ENCODE measurements at places on chromosomes 5 and 9.
A peak's percentile ranks its signal among the peaks of the same experiment; 100 is the strongest.

DNA sequence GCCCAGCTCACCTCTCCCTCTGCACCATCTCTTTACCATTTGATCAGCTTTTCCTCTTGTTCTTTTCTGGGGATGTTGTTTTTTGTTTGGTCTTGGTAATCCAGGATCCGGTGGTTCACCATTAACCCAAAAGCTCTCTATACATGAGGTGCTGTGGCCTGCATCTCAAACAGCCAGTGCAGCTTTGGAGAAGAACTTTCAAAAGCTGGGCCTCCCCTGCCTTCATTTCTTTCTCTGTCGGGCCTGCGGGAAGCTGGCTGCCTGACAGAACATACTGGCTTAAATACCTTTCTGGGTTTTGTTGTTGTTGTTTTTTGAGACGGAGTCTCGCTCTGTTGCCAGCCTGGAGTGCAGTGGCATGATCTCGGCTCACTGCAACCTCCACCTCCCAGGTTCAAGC, 12.1 kb downstream of the PSAT1 start:
- DNase-seq: no peak

GRCh38 chr5:14593326-14594021, 11.9 kb downstream of the OTULINL start:
- DNase-seq: no peak

- no peak for DNase-seq
Measured at GRCh38 chr9:121281614-121282276, 13.8 kb downstream of the GSN start.

DNA sequence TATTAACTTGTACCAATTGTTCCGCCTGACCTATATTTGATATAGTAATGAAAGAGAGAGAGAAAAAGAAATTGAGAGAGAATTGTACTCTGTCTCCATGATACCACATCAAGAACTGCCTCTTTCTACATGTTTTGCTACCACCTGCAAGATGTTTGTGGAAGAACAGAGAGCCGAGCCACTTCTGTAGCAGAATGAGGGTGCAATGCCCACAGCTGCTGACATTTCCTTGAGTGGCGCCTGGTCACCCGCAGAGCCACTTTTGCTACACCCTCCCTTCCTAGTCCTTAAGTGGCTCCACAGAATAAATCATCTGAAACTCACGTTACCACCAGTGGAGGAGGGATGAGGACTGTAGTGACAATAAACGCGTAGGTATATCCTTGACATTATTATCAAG, 17.1 kb upstream of the FAM81B start:
- DNase-seq: no peak

DNA sequence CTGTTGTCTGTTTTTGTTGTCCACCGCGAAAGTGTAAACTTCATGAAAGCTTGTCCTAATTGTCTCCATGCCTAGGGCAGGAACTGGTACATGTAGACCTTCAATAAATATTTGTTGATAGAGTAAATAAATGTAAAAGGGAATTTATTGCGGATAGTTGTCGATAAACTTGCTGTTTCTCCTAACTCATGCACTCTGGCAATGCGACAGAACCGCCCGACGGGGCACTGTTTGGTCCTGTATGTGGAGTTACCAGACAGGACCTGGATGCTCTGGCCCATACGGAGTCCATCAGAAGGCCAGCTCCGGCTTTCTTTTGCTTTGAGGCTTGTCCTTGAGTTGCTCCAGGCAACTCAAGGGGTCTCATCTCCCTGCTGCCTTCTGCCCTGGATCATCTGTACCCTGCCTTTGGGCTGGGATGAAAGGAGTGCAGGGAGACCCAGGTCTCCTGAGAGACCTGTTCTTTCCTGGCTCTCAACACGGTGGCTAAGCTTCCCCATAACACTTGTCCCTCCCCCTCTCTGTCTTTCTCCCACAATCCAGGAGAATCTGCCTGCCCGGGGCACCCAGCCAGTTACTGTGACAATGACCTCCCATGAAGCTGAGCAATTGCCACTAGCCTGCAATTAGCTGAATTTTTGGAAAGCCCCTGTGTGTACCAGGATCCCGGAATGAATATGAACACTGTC, 149.5 kb upstream of the PTCH1 start:
- DNase-seq: no peak

- DNase-seq: no peak
Measured at GRCh38 chr9:137078701-137079400, 1.5 kb downstream of the UAP1L1 start.

- no peak for DNase-seq
Measured at GRCh38 chr5:74194196-74194595, 446.3 kb downstream of the ENC1 start.

DNA sequence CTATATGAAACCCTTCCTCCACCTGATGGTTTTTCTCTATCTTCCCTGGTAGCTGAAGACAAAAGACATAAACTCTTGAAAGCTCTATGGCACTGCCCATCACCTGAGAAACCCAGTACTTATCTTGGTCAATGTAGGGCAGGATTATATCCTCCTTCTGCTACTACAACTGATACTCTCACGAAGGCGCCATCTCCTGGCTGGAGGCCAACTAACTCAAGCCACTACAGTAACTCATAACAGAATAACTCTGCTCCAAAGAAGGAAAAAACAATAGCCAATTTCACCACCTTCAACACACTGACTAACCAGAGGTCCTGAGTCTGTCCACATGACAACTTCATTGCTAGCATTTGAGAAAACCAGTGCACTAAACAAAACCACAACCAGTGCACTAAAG, 409.2 kb downstream of the CETN3 start:
- no peak for DNase-seq

DNA sequence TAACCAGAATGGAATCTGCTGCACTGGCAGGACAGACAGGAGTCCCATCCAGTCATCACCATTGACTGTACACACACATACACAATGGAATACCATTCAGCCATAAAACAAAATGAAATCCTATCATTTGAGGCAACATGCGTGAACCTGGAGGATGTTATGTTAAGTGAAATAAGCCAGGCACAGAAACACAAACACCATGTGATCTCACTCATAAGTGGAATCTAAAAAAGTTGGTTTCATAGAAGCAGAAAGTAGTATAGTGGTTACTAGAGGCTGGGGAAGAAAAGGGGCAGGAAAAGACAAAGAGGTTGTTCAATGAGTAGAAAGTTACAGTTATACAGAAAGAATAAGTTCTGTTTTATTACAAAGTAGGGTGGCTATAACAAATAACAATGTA, 884.0 kb upstream of the ACO1 start:
- DNase-seq: no peak

DNA sequence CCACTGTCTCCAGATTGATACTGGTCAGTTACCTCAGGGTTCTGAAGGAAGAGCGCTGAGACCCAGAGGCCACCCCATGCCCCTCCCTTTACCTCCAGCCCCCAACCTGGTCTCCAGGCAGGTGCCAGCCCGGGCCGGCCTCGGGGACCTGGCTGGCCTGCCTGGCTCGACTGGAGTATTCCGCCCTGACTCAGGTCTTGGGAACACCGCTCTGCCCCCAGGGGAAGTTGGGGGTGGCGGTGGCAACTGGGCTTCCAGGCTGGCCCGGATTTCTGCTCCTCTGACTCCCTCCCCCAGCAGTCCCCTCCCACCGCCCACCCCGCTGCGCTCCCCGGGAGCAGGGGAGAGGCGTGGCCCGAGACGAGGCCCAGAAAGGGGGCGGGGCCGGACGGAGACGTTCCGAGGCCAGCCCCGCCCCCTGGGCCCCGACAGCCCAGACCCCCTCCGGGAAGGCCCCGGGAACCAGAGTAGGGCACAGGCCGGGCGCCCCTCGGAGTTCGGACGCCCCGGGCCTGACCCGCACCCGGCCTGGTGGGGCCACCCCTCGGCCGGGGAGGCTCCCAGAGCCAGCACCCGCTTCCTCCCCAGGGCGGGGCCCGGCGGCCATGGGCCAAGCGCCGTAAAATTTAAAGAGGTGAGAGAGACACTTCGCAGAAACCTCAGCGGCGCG, 82.5 kb upstream of the ZBTB43 start:
- peak; percentile 89 for DNase-seq

- DNase-seq: no peak
Measured at GRCh38 chr9:28503573-28503972, 930.3 kb upstream of the C9orf72 start.

DNA sequence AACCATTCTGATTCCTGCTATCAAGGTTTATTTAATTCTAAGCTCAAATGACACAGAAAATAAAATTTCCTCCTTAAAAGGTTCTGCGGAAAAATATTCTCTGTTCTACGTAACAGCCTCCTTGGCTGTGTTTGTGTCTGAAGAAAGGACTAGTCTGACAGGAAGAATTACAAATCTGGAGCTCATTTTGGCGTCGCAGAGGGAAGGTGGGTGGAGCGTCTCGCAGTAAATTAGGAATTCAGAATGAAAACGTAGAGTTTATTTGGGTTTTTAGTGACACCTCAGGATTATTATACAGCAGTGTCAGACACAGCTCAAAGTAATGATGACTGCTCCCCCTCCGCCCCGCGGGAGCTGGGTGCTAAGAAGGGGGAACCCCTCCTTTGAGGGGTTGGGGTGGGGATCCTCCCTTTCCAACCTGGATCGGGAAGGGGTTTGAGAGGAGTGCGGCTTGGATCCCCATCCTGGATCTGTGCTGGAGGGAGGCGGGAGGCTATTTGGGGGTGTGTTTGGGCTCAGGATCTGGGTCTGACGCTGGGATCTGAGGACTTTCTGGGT, 933 bp upstream of the TGFBR1 start:
- DNase-seq: no peak

- no peak for DNase-seq
Measured at GRCh38 chr9:129064499-129064908, 16.4 kb upstream of the DOLPP1 start.

GRCh38 chr9:91415290-91415689, 8.3 kb downstream of the NFIL3 start:
- no peak for DNase-seq

- DNase-seq: no peak
Measured at GRCh38 chr9:78775211-78775610, 478.3 kb downstream of the PSAT1 start.

- DNase-seq: no peak
Measured at GRCh38 chr5:134048864-134049263, 44.1 kb upstream of the VDAC1 start.

- DNase-seq: no peak
Measured at GRCh38 chr9:131407717-131408195, 13.9 kb downstream of the PRRC2B start.

DNA sequence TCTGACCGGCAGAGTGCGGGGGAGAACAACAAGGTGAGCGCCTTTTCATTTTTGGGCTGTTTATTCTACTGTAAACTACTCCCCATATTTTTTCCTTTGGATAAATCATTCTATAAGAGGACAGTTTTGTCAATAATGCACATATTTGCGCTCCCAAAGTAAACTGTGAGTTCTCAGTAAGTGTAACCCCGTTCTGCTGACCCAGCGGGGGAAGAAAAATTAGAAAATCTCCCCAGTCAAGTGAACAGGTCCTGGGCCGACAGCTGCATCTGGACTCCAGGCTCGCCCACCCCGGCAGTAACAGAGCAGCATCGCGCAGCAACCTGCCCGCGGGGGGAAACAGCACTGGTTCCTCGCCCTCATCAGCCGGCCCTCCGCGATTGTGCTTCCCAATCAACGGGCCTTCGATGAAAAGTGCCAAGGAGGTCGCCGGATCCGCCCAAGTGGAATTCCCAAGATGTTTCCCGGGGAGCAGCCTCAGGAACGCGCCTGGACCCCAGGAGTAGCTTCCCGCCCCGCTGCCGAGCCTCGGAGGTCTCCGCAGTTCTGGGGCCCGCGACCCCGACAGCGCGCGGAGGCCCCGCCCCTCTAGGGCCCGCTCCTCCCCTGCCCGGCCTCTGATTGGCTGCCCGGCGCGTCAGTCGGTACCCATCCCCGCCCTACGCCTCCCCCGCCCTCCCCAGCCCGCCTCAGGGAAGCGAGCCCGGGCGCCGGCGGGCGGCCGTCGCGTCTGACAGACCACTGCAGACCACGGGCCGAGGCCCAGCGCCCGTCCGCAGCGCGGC, at the start of gene OTULINL:
Gene OTULINL, plus strand, starts transcription at position 687 of the 785 bp plus-strand sequence. CDS start 103 bp downstream, outside the sequence.
- peak; percentile 90 for DNase-seq

Data from activated CD4-positive, CD25-positive, alpha-beta regulatory T cell treated with anti-CD3 and anti-CD28 coated beads, Interleukin-2, amount 50 U/mL, for 72 hours (primary cell).